Stimulated activated CD4-positive, alpha-beta T cell treated with anti-CD3 and anti-CD28 coated beads, Interleukin-15, amount 100 ng/mL, for 48 hours (primary cell): ENCODE measurements at places on chromosomes 3 and 15.

DNA sequence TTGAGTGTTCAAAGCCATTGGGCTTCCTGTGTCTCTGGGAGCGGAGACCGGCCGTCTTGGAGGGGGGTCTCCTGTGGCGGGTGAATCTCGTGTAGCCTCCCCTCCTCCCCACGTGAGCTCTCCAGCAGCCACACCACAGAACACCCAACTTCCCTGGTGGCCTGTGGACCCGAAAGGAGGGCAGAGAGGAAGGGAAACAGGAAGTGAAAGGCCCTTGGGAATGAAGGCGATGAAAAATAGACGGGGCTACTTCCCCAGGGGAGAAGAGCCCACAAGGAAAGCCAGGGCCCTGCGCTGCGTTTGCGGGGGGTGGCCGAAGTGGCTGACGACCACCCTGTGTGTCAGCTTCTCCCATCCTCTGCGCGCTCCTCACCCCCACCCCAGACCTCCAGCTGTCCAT, 5.4 kb downstream of the ANKRD63 start:
- no peak for DNase-seq

- no peak for DNase-seq
Measured at GRCh38 chr3:130838898-130839600, 54.8 kb upstream of the ATP2C1 start.

GRCh38 chr3:56677286-56677685, 5.8 kb downstream of the TASOR start:
- no peak for DNase-seq

GRCh38 chr15:43383070-43383469, 12.2 kb downstream of the TUBGCP4 start:
- no peak for DNase-seq

- no peak for DNase-seq
Measured at GRCh38 chr3:2652386-2652785, 457.8 kb downstream of the IL5RA start.

DNA sequence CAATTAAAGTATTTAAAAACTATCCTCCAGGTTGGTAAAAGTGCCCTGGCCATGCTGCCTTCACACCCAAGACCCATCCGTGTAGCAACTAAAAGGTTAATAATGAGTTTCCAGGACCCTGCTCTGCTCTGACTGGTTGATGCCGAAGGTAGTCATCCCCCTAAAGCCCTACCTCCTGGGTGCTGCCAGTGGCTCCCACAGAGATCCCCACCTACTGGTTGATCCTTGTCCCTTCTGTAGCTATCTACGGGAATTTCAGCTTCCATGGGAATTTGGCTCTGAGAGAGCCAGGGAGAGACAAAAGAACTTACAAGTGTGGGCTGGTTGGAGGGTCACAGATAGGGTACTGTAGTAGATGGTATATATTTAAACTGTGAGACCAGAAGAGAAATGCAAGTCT, 110.6 kb upstream of the NANOGP8 start:
- DNase-seq: no peak

DNA sequence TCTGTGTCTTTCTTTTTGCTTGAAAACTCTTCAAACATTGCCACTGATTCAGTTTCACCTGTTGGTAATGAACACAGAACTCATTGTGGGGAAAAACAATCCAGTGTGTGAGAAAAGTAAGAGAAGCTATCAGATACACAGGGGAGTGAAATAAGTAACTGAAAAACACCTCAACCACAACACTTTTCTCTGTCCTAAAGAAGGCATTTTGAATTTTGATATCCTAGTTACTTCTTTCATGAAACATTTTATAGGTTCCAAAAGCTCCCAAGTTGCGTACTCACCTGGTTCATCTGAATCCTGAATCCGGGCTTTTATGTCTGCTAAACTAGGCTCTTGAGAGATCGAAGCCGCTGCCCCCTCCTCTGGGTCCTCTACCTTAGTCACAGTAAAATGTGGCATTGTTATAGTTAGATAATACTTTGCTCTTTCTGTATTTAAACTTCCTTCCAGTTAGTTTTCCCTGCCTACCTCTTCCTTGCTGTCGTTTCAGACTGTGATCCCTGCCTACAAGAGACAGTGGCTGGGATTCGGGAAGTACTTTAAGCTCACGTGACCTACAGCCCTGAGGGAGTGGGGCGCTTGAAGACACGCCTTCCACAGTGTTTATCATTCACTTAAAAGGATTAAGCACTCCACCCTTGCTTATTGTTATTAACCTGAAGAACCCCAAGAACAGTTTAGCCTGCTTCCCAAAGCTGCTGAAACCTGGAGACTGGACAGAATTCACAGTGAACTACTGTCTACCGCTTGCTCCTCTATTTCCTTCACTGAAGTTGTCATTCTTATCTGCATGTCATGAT, 19.1 kb downstream of the SLC12A6 start:
- DNase-seq: no peak

DNA sequence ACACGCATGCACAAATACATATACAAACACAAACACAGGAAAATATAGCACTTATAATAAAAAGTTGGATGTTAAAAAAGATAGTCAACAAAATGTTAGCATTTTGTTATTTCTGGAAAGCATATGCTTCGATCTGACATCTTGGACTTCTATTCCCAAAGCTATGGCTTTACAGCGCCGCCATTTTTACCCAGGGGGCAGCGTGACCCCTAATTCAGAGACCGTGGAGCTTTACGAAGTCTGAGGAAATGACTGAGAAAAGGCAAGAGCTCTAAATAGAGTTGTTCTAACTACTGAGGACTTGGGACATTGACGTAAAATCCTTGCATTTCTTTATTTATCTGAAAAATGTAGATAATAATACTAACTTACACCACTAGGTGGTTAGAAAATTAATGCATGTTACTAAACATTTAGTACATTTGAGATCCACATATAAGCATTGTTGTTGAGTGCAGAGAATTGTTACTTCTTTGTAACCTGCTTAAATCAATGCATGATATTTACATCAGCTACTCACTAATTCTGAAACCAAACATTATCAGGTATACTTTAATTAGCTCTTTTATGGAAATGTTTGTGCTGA, 155.4 kb downstream of the TP63 start:
- no peak for DNase-seq

GRCh38 chr3:194200422-194201081, 64.6 kb downstream of the HES1 start:
- no peak for DNase-seq

DNA sequence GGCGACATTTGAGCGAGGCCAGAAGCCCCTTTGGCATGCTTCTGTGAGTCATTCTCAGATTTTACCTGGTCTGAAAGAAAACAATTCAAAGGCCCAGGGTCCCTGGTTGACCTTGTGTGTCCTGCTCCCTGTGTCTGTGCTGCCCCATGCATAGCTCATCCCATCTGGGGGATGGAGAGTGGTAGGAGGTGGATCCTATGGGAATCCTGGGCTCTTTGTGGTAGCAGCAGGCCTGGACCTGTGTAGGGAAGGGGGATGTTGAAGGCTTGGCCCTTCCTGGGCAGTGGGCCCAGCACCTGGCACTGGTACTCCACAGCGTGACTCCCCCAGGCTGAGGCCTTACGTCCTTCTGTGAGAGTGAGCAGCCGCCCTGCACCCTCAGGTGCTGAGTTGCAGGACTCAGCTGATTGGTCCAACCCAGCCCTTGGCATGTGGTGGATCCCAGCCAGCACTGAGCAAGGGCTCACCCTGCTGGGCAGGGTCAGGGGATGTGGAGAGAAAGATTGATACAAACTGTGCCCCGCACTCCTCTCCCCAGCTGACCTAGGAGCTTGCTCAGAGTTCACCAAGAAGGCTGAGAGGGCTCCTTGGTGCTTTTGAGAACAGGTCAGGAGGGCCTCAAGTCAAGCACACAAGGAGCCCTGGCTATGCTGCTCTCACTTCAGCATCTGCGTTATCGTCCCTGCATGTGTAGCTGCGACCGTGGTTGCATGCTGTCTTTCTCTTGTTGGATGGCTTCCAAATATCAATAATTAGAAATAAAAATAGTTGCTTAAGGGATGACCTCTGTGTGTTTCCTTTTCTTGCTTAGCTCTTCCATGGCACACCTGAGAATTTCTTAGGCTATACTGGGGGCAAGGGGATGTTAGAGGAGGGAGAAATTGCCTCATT, 21.4 kb upstream of the JMJD7 start:
- no peak for DNase-seq

- no peak for DNase-seq
Measured at GRCh38 chr3:69079269-69080159, 651 bp downstream of the UBA3 start.

GRCh38 chr3:98518816-98519215, 3.9 kb downstream of the CLDND1 start:
- DNase-seq: no peak

DNA sequence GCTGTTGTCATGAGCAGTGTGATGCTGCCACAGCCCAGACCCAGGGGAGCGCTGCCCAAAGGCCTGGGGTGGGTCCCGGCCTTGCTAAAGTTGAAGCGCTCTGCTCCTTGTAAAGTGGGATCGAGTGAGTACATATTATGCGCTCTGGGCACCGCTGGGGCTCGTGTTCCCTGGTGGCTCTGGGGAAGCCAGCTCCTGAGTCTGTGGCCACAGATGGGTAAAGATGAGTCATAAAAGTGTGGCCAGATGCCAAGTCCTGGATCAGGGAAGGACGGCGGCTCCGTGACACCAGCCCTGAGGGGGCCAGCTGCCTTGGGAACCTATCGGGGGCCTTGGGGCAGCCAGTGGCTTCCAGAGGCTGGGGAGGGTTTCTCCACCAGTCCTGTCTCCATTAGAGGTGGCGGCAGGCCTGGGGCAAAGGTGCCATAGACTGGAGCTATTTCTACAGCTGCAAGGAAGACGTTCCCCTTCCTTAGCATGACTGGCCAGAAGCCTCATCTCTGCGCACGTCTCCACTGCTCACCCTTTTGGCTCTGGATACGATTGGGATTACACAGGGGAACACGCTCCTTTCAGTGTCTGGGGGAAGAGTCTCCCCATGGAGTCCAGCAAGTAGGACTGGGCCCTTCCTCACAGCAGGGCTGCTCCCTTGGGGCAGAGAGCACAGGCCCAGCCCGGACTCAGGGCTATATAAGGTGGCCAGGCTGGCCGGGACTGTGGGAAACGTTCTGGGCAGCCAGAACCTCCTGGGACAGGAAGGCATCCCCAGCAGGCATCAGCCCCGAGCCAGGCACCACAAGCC, 1.2 kb upstream of the ITIH4 start:
- DNase-seq: no peak
